ENCODE measurements at places on chromosomes 2 and 18.

DNA sequence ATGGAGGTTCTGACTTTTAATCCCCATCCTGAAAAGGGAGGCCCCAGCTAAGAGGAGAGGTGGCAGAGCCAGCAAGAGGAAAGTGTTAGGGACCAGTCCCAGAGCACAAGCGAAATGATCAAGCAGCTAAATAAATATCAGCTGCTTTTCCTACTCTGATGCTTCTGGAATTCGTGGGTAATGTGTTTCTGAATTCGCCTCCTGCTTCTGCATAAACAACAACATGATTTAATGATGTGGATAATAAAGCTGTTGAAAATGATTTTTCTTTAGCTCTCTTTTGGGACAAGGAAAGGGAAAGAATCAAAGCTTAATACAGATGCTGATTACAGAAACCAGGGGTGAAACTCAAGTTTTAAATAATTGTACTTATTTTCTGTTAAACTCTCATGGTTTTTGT is 329.7 kb downstream of the PDE11A start:
- no peaks in the 10 kb centered on the region for H3K36me3 ChIP-seq
- no peak for DNase-seq
- peaks cover 18% of the 10 kb centered on the region for H3K27me3 ChIP-seq
- no peak overlapping the region for H3K27ac ChIP-seq

DNA sequence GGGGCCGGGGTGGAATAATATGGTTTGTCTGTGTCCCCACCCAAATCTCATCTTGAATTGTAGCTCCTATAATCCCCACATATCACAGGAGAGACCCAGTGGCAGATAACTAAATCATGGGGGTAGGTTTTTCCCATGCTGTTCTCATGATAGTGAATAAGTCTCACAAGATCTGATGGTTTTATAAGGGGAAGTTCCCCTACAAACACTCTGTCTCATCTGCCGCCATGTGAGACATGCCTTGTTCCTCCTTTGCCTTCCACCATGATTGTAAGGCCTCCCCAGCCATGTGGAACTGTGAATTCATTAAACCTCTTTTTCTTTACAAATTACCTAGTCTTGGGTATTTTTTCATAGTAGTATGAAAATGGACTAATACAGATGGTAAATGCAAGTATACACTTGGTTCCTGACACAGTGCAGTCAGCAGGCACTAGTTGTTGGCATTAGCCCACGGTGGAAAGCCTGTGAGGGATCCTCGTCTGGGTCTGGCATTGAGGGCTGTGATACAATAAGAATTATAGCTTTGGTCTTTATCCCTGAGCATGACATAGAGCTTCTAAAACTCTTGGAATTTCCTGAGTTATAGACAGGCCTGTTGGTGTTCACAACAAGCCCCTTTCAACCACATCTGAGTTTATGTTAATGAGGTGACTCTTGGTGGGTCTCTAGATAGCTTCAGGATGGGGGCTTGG is 135.8 kb downstream of the CABLES1 start:
- no peak overlapping the region for H3K4me3 ChIP-seq
- H3K27me3 ChIP-seq, result no peaks in the 10 kb centered on the region
- no peak overlapping the region for H3K27ac ChIP-seq
- H3K4me1 ChIP-seq, result peaks cover 10% of the 10 kb centered on the region
- peaks cover 3% of the 10 kb centered on the region for H3K36me3 ChIP-seq
- DNase-seq, result no peak

DNA sequence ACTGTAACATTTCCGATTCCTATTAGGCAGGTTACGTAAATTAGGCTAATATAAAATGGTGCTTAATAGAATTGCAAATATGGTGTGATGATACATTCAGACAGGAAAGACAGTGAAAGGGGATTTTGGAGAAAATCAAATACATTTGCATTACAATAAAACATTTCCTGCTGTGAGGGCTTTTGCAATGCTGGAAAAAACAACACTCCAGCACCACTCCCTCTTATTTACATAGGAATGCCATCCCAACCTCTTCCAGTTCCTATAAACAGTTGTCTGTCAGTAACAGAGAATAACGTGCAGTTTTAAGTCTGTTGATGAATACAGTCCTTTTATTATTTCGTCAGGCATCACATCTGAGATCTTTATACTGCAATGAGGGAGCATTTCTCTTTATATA is 298.8 kb upstream of the FANCL start:
- H3K36me3 ChIP-seq, result no peaks in the 10 kb centered on the region
- H3K4me1 ChIP-seq, result peaks cover 14% of the 10 kb centered on the region
- no peak for DNase-seq
- H3K27ac ChIP-seq, result no peak overlapping the region
- H3K4me3 ChIP-seq, result no peak overlapping the region

- no peaks in the 10 kb centered on the region for H3K36me3 ChIP-seq
- DNase-seq, result peak; percentile 78
- H3K27ac ChIP-seq, result no peak overlapping the region
- H3K27me3 ChIP-seq, result peaks cover 43% of the 10 kb centered on the region
- no peak overlapping the region for H3K4me3 ChIP-seq
These were observed 56.4 kb upstream of the OTOS start for GRCh38 chr2:240196716-240197461.
